ENCODE measurements at places on chromosomes 7 and 10. TPM values are rescaled to one million over a fixed set of nuclear protein-coding genes. Genes with fewer than 3 reads are reported as not detected.

The SYNPO2L gene
- total RNA-seq: not detected

The OR2A1 gene
- total RNA-seq: not detected

The PSPH gene
- 4.6 TPM for total RNA-seq

The UNCX gene
- total RNA-seq: not detected

The ABCB1 gene
- total RNA-seq: 2.3 TPM

The COL28A1 gene
- 13.8 TPM for total RNA-seq

The TFAM gene
- total RNA-seq: 10.1 TPM

The ODAD2 gene
- total RNA-seq: 0.66 TPM

DNA sequence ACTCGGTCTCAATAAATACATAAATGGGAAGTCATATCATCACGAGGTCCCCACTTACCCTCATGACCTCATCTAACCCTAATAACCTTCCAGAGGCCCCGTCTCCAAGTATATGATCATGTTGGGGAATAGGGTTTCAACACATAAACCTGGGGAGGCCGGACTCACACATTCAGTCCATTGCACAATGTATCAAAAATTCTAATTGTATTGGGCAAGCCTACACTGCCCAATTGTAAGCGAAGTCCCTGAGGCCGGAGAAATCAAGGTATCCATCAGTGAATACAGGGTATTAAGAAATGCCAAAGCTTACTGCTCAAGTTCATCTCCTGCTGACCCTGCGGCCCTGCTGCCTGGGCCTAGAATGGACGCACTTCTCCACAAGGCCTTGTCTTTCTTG, 69.6 kb downstream of the PARP12 start:
- H3K4me3 ChIP-seq: no peak overlapping the region
- H3K4me1 ChIP-seq: no peaks in the 10 kb centered on the region
- DNase-seq: no peak
- H3K36me3 ChIP-seq: no peaks in the 10 kb centered on the region
- H3K27me3 ChIP-seq: no peaks in the 10 kb centered on the region

DNA sequence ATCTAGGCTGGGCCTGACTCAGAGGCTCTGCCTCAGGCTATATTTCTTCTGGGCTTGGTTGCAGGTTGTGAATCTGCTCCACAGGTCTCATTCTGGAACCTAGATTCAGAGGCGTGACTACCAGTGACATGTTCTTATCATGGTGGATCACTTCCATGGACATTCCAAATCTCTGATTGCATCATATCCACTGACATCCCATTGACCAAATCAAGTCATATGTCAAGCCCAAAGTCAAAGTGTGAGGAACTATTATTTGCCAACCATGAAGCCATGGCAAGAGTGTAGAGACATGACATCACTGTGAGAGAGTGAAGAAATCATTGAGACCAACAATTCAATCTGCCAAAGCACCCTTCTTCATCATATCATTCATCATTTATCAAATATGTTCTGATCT, 11.9 kb upstream of the ODAD2 start:
- no peaks in the 10 kb centered on the region for H3K4me1 ChIP-seq
- no peak overlapping the region for H3K27ac ChIP-seq
- H3K4me3 ChIP-seq: no peak overlapping the region
- no peaks in the 10 kb centered on the region for H3K36me3 ChIP-seq
- no peak for DNase-seq

DNA sequence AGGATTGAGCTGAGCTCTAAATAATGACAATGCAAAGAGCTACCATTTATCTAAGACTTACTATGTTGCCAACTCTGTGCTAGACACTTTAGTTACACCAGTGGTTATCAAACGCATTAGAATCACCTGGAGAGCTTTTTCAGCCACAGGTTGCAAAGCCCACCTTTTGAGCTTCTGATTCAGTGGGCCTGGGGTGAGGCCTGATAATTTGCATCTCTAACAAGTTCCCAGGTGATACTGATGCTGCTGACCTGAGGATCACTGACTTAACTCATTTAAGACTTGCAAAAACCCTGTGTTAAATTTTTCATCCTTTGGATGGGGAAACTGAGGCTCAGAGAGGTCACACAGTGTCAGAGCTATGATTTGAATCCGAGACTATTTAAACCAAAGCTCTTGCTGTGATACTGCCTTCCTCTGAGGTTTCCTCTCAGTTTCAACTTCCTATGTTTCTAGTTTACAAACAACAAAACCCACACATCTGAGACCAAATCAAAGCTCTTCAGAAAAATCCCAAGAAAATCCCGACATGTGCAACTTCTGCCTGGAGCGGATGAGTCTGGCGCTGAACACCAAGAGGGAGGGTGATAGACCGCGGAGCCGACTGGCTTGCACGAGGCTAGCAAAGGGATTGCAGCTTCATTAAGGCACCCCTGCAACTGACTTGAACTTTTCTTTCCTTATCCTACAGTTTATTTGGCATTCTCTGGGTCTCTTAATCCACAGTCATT, 124.9 kb downstream of the CYP26A1 start:
- H3K4me1 ChIP-seq: peaks cover 5% of the 10 kb centered on the region
- H3K4me3 ChIP-seq: no peak overlapping the region
- no peaks in the 10 kb centered on the region for H3K27me3 ChIP-seq
- DNase-seq: no peak

GRCh38 chr7:155785536-155785935, 26.7 kb downstream of the SHH start:
- no peaks in the 10 kb centered on the region for H3K27me3 ChIP-seq
- no peak overlapping the region for H3K4me3 ChIP-seq
- H3K27ac ChIP-seq: no peak overlapping the region
- peaks cover 7% of the 10 kb centered on the region for H3K4me1 ChIP-seq

DNA sequence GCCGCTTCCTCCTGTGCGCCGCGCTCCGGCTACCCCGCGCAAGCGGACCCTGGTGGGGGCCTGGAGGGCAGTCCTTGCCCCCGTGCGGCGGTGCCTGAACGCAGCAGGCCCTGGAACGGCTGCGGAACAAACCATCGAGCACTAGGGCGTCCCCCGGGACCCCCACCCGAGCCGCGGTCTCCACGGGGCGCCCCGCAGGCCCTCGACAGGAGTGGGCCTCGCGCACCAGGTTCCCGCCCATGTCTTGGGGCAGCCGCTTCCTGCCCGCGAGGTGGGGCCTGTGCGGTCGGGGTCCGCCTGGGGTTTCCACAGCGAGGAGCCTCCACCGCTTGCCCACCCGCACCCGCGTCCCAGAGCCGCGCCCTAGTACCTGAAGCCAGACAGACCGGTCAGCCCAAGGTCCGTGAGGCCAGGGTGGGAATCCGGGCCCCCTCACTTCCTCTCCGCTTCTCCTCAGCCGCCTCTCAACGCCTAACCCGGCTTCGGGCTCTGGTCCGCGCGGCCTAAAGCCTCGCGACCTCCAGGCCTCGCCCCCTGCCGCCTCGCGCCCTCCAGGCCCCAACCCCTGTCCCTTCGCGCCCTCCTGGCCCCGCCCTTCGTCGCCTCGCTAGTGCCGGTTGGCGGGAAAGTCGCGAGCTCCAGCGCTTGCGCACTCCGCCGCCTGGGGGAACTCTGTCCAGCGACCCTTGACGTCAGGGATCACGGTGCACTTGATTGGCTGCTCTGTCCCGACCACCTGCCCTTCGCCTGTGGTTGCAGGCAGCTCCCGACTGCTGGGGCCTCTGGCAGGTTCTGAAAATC, 7.0 kb upstream of the GBX1 start:
- H3K27me3 ChIP-seq: peaks cover 11% of the 10 kb centered on the region
- DNase-seq: peak; percentile 36
- H3K27ac ChIP-seq: no peak overlapping the region
- H3K36me3 ChIP-seq: no peaks in the 10 kb centered on the region

DNA sequence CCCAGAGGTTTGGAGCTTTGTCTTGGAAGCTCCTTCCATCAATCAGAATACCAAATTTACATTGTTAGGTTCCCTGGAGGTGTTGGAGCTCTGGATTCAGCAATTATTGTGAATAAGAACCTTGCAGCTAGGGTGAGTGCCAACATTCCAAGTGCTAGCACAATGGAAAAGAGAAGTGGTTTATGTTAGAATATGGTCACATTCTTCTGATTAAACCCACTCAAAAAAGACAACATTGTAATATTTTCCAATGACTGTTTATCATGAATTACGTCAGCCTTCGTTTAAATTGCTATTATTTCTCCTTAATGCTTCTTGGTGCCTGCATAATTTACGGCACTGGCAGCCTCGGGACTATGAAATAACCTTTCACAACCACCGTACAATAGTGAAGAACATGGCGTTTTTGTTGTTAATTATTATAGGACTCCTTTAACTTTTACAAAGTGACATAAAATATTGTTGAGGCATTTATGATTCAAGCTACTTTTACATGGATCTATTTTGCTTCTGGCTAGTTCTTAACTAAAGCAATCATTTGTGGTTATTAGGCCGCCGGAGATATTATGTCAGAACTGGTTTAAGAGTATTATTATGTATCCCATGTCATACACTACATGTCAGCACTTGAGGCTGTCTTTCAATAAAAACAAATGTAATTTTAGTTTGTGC, 117.7 kb downstream of the ARID5B start:
- H3K36me3 ChIP-seq: no peaks in the 10 kb centered on the region
- no peak overlapping the region for H3K27ac ChIP-seq
- no peak overlapping the region for H3K4me3 ChIP-seq
- no peak for DNase-seq
- H3K4me1 ChIP-seq: peaks cover 10% of the 10 kb centered on the region

- no peak for DNase-seq
- peaks cover 5% of the 10 kb centered on the region for H3K4me1 ChIP-seq
- H3K4me3 ChIP-seq: no peak within 1 kb of the TSS
- no peaks in the 10 kb centered on the region for H3K36me3 ChIP-seq
Observed at GRCh38 chr7:44325201-44325671, at the start of gene CAMK2B. TSS of gene CAMK2B (minus strand) at chr7:44325594. CDS start at chr7:44325421, 173 bp downstream.

DNA sequence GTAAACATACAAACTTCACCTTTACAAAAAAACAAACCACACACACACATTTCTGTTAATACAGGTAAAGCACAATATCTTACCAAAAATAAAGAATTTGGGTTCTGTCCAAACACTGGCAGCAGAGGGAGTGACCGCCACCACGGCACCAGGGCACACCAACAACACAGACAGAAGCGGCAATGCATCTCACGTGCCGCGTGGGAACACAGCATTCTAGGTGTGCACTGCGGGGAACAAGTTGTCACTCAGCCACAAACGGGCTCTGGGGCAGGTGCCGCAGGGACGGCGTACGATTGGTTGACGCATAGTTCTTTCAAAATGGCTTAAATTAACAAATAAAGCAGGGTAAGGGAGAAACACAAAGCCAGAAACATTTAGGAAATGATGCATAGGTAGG, 22.3 kb downstream of the PDGFA start:
- H3K36me3 ChIP-seq: peaks cover 6% of the 10 kb centered on the region
- H3K4me1 ChIP-seq: peaks cover 44% of the 10 kb centered on the region
- DNase-seq: peak; percentile 8
- no peak overlapping the region for H3K27ac ChIP-seq
- H3K27me3 ChIP-seq: no peaks in the 10 kb centered on the region
- no peak overlapping the region for H3K4me3 ChIP-seq

GRCh38 chr7:2611401-2611800, 20.4 kb upstream of the TTYH3 start:
- H3K4me3 ChIP-seq: no peak overlapping the region
- H3K27me3 ChIP-seq: no peaks in the 10 kb centered on the region
- DNase-seq: no peak
- H3K36me3 ChIP-seq: no peaks in the 10 kb centered on the region
- no peak overlapping the region for H3K27ac ChIP-seq
- peaks cover 15% of the 10 kb centered on the region for H3K4me1 ChIP-seq

DNA sequence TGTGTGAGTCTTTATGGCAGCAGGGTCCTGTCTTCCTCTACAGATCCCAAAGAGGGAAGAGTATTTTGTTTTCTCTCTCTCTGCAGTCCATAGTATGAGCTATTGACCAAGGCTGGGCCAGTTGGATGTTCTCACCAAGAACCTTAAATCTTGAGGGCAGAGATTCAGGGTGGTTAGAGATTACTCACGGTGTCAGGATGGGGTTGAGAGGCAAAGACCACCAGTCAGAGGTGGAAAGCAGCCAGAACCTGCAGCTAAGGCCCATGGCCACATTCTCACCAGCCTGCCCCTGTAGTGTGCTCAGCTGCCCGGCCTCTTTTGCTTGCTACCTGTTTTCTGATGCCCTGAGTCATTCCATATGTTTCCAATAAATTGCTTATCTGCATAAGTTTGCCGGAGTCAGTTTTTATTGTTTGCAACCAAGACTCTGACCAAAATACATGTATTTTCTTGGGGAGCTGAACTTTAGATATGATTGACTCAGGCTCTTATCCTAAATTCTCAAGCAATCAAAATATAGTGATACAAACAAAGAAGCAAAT, 67.0 kb downstream of the MAP3K8 start:
- H3K27me3 ChIP-seq: no peaks in the 10 kb centered on the region
- no peak for DNase-seq
- no peaks in the 10 kb centered on the region for H3K36me3 ChIP-seq
- no peak overlapping the region for H3K4me3 ChIP-seq
- no peak overlapping the region for H3K27ac ChIP-seq

- DNase-seq: peak; percentile 20
- H3K27ac ChIP-seq: no peak overlapping the region
- H3K4me1 ChIP-seq: no peaks in the 10 kb centered on the region
- H3K36me3 ChIP-seq: no peaks in the 10 kb centered on the region
Observed at GRCh38 chr10:77279207-77279606, 358.4 kb downstream of the KCNMA1 start.

DNA sequence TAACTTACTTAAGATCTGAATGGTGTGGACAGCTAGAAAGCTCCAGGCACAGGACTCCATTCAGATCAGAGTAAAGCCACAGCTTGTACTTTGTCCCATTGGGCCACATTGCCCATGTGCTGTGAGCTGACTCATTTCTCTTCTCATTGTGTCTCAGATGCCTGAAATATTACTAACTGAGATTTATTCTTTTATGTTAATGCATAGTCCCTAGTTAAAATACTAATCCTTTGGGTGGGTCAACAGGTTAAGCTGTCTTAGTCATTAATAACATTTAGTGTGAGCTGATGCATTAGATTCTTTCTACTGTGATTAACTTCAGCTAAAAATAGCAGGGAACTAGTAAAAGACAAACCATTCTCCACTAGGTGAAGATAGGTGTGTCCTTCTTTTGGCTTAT, 104.7 kb upstream of the ARMC3 start:
- no peaks in the 10 kb centered on the region for H3K4me1 ChIP-seq
- H3K27ac ChIP-seq: no peak overlapping the region
- no peaks in the 10 kb centered on the region for H3K27me3 ChIP-seq
- no peak for DNase-seq
- no peak overlapping the region for H3K4me3 ChIP-seq

DNA sequence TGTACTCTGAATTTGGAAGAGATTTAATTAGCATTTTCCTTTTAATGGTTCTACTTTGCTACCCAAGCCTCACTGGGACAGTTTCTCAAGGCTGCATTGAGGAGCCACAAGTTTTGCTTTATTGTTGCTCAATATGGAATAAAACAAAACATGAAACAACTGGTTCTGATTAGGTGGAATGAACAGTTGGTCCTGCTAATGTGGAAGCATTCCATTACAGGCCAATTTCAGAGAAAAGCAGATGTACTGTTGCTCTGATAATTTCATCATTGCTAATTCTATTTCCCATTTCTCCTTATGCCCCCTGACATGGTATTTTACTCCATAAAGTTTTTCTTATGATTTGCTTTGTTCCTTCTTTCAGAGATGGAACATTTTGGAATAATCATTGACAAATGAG, 66.0 kb upstream of the PAPSS2 start:
- no peaks in the 10 kb centered on the region for H3K36me3 ChIP-seq
- H3K4me1 ChIP-seq: peaks cover 47% of the 10 kb centered on the region
- no peaks in the 10 kb centered on the region for H3K27me3 ChIP-seq
- no peak overlapping the region for H3K4me3 ChIP-seq
- no peak overlapping the region for H3K27ac ChIP-seq

- H3K36me3 ChIP-seq: no peaks in the 10 kb centered on the region
- no peak overlapping the region for H3K4me3 ChIP-seq
- H3K27ac ChIP-seq: no peak overlapping the region
- H3K27me3 ChIP-seq: no peaks in the 10 kb centered on the region
- peak; percentile 35 for DNase-seq
- no peaks in the 10 kb centered on the region for H3K4me1 ChIP-seq
Observed at GRCh38 chr7:105808703-105809590, 67.5 kb downstream of the ATXN7L1 start.

Measured in body of pancreas (tissue), 4 donors.